ENCODE measurements at places on chromosomes 3 and 15. TPM values are rescaled to one million over a fixed set of nuclear protein-coding genes. Genes with fewer than 3 reads are reported as not detected.

Gene AEN
- polyA plus RNA-seq, result 3.6 TPM

Gene GCHFR
- polyA plus RNA-seq, result 108 TPM

Gene CLSTN2
- 5.5 TPM for polyA plus RNA-seq

Gene VGLL3
- polyA plus RNA-seq, result 0.22 TPM

Data from Purkinje cell (primary cell).